Small intestine (tissue), 16 donors: ENCODE measurements at places on chromosomes 1 and 21.

DNA sequence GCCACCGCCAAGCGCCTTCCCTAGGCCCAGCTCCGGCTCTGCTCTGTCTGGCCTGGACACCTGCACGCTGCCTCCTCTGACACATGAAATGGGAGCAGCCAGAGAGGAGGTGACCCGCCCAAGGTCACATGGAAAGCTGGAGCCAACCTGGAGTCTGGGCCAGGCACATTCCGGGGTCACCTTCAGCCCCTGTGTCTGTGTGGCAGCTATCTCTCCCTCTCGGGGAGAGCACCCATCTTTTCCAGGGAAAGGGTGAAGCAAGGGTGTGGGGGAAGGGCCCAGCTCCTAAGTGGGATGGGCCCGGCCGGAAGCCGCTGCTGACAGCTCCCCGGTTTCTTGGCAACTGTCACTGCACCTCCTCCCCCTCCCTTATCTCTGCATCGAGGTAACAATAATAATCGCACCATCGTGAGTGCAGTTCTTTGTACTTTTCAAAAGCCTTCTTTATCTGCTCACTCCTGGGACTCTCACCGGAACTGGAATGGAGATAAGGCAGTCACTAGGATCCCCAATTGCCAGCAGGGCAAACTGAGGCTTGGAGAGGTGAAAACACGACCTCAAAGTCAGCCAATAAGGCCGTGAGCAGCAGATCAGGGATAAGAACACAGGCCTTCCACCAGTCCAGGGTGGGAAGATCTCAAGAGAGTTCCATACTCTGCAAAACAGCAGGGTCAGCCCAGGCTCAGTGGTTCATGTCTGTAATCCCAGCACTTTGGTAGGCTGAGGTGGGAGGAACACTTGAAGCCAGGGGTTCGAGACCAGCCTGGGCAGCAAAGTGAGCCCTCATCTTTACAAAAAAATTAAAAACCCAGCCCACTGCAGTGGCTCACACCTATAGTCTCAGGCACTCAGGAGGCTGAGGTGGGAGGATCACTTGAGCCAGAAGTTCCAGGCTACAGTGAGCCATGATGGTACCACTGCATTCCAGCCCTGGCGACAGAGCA lies 36.9 kb downstream of the RAP1GAP start:
- peak; percentile 83 for DNase-seq

- DNase-seq = no peak
Measured at GRCh38 chr21:33419538-33420123, 16.4 kb downstream of the IFNGR2 start.

DNA sequence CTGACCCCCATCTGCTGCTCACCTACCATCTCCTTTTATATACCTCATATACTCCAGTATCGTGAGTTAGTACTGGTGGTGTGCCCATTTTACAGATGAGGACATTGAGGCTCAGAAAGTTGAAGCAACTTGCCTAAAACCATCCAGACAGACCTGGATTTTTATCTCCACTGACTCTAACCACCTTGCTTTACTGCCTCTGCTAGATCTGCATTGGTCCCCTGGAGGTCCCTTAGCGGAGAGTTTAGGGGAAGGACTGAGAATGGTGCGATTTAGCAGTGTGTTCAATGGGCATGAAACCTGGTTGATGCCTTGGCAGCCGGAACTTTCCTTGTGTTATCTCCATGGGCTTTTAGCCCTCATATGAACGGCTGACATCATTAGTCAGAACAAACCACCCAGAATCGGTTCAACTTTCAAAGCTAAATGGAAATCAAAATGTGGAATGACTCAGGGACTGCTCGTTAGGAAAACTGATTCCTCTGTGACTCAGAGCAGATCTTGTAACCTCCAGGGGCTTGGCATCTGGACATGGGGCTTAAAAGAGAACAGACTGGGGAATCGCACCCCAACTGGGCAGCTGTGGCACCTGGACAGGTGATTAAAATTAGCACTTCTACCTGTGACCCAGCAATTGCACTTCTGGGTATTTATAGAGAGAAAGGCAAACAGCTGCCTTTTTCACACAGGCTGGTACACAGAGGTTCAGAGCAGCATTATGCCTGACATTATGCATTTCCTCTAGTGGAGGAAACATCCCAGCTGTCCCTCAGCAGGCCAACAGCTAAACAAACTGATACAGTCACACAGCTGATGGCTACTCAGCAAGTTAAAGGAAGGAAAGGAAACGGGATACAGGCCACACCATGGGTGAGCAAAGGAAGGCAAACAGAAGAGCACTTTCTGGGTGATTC lies 25.3 kb downstream of the TMEM51 start:
- DNase-seq = no peak

DNA sequence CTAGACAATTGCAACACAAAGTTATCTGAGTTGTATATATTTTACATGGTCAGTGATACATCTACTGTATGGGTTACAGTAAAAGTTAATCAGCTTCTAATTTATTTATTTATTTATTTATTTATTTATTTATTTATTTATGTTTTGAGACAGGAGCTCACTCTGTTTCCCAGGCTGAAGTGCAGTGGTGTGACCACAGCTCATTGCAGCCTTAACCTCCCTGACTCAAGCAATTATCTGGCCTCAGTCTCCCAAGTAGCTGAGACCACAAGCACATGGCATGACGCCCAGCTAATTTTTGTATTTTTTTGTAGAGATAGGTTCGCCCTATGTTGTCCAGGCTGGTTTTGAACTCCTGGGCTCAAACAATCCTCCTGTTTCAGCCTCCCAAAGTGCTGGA lies 241.6 kb downstream of the PTPRC start:
- no peak for DNase-seq

- DNase-seq = no peak
Measured at GRCh38 chr1:12081648-12082396, 18.7 kb downstream of the TNFRSF8 start.

- peak; percentile 21 for DNase-seq
Measured at GRCh38 chr1:235601104-235601503, 48.5 kb downstream of the GNG4 start.

- no peak for DNase-seq
Measured at GRCh38 chr1:224745924-224746323, 129.8 kb downstream of the CNIH3 start.

DNA sequence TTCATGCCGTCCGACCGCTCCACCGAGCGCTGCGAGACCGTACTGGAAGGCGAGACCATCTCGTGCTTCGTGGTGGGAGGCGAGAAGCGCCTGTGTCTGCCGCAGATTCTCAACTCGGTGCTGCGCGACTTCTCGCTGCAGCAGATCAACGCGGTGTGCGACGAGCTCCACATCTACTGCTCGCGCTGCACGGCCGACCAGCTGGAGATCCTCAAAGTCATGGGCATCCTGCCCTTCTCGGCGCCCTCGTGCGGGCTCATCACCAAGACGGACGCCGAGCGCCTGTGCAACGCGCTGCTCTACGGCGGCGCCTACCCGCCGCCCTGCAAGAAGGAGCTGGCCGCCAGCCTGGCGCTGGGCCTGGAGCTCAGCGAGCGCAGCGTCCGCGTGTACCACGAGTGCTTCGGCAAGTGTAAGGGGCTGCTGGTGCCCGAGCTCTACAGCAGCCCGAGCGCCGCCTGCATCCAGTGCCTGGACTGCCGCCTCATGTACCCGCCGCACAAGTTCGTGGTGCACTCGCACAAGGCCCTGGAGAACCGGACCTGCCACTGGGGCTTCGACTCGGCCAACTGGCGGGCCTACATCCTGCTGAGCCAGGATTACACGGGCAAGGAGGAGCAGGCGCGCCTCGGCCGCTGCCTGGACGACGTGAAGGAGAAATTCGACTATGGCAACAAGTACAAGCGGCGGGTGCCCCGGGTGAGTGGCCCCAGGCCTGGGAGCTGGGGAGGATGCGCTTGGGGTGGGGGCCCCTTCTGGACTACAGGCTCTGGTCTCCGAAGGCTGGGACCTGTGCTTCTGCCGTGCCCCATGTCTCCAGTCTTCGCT lies 1.1 kb downstream of the SKI start:
- peak; percentile 64 for DNase-seq

DNA sequence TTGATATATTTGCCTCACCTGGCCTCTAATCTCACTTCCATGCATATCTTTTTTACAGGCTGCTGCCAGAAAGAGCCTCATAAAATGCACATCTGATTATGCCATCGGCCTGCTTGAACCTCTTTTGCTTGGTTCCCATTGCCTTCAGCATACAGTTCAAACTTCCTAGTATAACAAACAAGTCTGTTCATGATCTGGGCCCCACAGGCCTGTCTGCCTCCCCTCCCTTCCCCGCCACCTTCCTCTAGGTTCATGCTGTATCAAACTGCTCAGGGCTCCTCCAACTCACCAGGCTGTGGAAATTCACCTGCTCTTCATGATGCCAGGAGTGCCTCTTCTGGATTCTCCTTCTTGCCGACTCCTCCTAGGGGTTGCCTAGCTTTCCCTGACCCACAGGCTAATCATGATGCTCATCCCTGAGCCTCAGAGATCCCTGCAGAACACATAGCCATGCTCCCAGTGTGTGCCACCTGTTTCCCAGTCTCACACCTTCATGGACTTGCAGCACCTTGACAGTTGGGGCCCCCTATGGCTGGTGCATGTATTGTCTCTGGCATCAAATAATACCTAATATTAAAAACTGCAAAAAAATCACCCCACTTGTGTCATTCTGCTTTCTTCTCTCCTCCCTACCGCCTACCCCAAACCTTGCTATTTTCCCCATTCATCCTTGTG lies 33.7 kb upstream of the CD2 start:
- no peak for DNase-seq

DNA sequence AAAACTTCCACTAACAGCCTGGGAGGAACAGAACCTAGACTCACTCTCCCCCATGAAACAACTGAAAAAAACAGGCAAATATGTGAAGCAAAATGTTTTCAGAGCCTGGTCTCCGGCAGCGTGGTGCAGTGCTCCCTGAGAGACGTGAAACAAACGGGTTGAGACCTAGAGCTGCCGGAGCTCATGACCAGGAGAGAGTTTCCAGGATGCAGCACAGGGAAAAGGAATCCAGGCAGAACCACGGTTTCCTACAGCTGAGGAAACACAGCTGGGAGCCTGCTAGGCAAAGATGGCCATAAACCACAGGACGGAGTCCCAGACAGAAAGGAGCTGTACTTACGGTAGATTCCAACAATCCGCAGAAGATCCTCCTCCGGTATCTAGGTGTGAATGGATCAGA lies 20.2 kb upstream of the SLC19A1 start:
- DNase-seq = no peak

DNA sequence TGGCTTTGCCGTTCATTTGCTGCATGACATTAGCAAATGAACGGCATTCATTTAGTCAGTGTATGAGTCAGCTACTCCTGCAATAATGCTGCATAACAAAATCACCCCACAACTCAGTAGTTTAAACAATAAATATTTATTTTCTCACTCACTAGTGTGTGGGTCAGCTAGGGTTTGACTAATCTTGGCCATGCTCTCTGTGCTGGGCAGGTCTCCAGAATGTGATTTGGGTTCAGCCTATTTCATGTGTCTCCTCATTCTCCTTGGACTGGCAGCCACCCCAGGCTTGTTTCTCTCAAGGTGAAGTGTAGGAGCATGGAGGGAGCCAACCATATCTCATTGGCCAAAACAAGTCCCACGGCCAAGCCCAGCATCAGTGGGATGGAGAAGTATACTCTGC lies 104.3 kb downstream of the LACTBL1 start:
- DNase-seq = no peak

DNA sequence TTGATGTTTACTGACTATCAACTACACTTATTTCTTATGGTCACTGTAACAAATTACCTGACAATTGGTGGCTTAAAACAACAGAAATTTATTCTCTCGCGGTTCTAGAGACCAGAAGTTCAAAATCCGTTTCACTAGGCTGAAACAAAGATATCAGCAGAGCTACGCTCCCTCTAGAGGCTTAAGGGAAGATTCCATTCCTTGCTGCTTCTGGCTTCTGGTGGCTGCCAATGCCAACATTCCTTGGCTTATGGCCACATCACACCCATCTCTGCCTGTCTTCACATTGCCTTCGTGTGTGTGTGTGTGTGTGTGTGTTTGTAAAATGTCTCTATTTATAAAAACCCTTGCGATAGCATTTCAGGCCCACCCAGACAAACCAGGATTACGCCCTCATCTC lies 66.4 kb downstream of the LMX1A start:
- no peak for DNase-seq

DNA sequence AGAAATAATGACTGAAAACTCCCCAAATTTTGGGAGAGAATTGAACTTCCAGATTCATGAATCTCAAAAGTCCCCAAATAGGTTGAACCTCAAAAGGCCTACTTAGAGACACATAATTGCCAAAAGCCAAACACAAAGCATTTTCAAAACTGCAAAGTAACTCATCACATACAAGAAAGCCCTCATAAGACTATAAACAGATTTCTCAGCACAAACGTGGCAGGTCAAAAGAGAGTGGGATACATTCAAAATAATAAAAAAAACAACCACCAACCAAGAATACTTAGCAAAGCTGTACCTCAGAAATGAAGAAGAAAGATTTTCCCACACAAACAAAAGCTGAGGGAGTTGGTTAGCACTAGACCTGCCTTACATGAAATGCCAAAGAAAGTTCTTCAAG lies 57.9 kb downstream of the CCN1 start:
- no peak for DNase-seq

- DNase-seq = no peak
Measured at GRCh38 chr1:247043406-247043805, 35.2 kb downstream of the ZNF670 start.

DNA sequence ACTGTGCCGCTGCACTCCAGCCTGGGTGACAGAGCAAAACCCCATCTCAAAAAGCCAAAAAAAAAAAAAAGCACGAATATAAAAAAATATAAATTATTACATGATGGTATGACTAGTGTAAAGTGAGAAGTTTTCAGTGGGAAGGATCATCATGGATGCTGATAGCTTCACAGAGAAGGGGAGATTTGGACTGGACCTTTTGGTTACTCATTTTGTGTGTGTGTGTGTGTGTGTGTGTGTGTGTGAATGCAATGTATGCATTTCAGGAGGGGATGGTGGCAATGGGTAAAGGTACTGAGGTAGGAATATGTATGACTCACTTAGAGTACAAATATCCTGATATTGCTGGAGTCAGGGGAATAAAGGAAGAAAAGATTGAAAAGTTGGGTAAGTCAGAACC lies 22.7 kb upstream of the SDE2 start:
- no peak for DNase-seq

- DNase-seq = no peak
Measured at GRCh38 chr1:177593105-177593504, 376.8 kb downstream of the SEC16B start.

GRCh38 chr1:28067523-28068090 lies 20.8 kb downstream of the EYA3 start:
- DNase-seq = no peak

- peak; percentile 9 for DNase-seq
Measured at GRCh38 chr1:75265792-75266191, 131.6 kb downstream of the LHX8 start.

DNA sequence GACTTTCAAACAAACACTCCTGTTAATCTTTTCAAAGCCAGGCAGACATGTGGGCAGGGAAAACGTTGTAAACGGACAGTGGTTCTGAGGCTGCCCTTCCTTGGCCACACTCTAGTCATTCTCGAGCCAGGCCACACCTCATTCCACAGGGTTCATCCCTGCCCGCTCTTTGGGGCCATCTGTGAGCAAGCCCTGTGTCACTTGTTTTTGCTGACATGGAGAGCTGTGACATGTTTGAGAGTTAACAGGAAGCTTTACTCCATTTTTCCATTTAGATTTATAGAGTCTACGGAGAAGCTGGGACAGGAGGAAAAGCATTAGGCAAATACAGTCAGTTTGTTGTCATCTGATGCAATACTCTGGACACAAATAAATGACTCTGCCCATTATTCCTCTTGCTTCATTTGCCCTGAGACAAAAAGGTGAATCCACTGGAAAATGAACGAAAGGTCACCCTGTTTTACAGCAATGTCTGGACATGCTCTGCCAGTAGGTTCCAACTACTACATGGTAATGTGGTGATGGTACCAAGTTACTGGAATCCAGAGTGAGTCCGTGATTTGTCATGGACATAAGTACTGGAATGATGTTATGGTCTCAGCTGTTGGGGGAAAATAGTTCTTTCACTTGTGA lies 126.9 kb downstream of the CLIC6 start:
- DNase-seq = peak; percentile 63
